ENCODE measurements at places on chromosomes 6 and 20.
A peak's percentile ranks its signal among the peaks of the same experiment; 100 is the strongest.

- DNase-seq = peak; percentile 90
These were observed 260.0 kb downstream of the C6orf118 start for GRCh38 chr6:165049362-165049761.

DNA sequence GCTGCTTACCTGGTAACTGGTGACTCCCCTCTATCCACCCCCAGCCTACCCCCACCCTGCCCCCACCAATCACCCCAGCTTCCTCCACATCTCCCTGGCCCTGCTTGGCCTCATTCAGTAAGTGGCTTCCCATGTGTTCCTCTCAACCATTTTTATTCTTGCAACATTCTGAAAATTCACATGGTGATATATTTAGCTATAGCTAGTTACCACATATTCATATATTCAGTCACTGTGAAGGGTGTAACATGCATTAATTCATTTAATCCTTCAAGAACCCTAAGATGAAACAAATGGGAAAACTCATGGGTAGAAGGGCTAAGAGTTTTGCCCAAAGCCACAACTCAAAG, 95.4 kb upstream of the CEP85L start:
- DNase-seq = no peak

DNA sequence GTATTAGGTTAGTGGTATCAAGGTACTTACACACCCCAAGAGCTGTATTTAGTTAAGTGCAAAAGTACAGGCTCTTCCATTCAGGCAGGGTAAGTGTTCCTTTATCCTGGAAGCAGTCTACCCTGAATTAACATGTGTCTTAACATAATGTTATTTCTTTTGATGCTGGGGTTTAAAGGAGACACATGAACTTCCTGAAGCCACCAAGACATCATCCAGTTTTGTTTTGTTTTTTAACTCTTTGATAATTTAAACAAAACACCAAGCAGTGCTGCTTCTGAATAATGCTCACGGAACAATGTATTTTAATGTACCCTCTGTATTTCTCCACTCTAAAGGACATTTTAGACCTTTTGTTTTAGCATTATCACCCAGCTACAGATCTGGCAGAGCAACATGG, 50.5 kb upstream of the PLCB4 start:
- no peak for DNase-seq

GRCh38 chr6:33061987-33062386, 11.5 kb downstream of the HLA-DPA1 start:
- no peak for DNase-seq

GRCh38 chr6:142676027-142676443, 268.9 kb downstream of the HIVEP2 start:
- no peak for DNase-seq

GRCh38 chr6:128892079-128892478, 9.1 kb downstream of the LAMA2 start:
- no peak for DNase-seq

- no peak for DNase-seq
These were observed 33.0 kb downstream of the FRMD1 start for GRCh38 chr6:168045706-168046620.

DNA sequence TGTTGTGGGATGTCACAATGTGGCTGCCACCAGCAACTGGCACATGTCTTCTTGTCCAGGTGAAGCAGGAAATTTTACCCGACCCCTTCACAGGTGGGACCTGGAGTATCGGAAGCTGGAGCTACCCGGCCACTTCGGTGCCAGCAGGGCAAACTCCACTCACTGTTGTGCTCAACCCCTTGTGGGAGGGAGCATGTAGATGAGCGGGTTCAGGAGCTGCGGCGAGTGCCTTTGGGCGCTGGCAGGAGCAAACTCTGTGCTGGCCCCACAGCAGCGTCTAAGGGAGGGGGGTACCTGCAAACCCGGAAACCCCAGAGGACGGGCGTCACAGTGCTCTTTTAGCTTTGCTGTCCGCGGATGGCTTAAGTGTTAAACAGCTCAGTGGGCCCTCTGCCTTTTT, 20.7 kb upstream of the SULF2 start:
- DNase-seq = no peak

DNA sequence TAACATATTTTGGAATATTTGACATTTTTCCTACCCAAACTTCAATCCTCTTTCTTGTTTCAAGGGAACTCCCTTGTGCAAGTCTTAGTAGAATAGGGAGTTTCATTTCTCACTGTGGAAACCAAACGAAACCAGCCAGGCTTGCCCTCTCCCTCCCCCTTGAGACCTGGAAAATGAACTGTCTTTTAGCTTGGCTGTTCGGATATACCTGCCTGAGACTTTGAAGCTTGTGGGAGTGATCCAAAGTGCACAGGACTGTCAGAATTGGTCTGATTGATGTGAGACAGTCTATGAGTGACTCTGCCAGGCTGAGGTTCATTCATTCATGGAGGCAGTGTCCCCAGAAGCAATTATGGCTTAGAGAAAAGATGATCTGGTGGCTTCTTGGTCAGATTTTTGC, 388.1 kb downstream of the EPM2A start:
- no peak for DNase-seq

- DNase-seq = no peak
These were observed 6.1 kb upstream of the DEF6 start for GRCh38 chr6:35291491-35291890.

DNA sequence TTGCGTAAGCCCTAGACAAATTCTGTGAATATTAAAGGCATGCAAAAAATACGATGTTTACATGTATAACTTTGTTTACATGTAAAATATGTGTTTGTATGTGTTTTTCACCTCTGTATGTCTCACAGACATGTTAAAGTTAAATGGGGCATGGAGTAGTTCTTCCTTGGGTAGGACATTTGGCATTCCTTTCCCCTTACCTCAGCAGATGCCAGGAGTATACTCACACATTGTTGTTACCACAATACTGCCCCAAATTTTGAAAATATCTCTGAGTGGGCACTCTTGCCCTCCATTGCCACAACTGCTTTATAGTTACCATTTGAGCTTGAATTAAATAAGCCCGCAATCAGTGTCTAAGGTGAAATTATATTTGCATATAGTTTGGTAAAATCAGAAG, 147.5 kb downstream of the MYO6 start:
- no peak for DNase-seq

- DNase-seq = no peak
These were observed 32.8 kb downstream of the FAM83B start for GRCh38 chr6:54879188-54879985.

- DNase-seq = no peak
These were observed 776 bp downstream of the PPIL1 start for GRCh38 chr6:36873612-36874442.

- no peak for DNase-seq
These were observed 26.3 kb upstream of the DNAAF9 start for GRCh38 chr20:3433744-3434143.

GRCh38 chr6:149939356-149939648, 2.5 kb upstream of the ULBP2 start:
- DNase-seq = no peak

DNA sequence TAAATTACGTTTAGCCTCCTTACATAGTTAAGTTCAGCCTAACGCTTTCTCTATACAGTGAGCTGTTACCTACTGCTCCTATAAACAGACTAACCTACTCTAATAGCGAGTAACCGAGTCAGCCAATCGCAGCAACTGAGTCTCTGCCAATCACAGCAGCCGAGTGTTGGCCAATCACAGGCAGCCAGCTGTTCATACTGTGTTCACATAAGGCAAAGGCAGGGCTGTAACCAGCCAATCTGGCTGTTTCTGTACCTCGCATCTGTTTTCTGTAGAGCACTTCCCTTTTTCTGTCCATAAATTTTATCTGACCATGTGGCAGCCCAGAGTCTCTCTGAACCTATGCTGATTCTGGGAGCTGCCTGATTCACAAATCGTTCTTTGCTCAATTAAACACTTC, 263.9 kb upstream of the JARID2 start:
- DNase-seq = no peak

GRCh38 chr6:122265755-122266154, 133.7 kb upstream of the HSF2 start:
- DNase-seq = no peak

DNA sequence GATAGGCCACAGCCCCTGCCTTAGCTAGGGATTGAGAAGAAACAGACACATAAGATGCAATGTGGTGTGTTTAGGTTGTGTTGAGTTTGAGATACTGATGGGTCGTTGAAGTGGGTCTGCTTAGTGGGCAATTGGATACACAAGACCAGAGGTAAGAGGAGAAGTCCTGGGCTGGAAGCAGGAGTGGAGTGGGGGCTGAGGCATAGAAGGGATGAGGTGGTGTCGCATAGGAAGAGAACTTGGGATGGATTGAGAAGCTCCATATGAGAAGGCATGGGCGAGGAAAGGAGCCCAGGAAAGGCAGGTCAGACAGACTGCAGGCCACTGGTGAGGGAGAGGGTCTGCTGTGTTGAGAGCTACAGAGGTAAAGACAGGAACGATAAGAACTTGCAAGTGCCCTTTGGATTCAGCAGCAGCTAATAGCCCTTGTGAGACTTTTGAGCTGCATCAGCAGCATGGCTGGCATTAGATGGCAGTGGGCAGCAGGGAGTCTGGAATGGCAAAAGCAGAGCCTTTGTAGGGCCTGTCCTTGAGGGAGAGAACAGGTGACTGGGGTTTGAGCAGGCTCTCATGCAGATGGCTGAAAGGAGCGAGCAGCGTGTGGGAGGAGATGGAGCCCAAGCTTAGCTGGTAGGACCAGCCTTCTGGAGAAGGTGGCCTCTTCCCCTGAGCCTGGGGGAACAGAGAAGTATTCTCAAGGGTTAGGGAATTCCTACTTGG, 33.2 kb downstream of the PLCG1 start:
- no peak for DNase-seq

DNA sequence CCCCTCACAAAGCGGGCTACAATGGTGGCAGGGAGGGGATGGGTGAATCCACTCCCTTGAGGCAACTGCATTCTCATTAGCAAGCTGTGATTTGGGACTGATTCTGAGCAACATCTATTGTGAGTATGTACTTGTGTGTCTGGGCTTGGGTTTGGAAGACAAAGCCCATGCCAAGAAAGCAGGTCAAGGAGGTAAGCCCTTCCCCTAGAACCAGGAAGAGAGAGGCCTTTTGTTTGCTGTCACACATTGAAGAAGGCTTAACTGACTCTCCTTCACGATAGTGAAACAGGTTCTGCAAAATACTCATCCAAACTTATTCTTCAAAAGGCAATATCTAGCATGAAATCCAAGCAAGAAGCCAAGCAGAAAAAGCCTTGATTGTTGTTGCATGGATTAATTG, 403.1 kb upstream of the ID4 start:
- DNase-seq = no peak

DNA sequence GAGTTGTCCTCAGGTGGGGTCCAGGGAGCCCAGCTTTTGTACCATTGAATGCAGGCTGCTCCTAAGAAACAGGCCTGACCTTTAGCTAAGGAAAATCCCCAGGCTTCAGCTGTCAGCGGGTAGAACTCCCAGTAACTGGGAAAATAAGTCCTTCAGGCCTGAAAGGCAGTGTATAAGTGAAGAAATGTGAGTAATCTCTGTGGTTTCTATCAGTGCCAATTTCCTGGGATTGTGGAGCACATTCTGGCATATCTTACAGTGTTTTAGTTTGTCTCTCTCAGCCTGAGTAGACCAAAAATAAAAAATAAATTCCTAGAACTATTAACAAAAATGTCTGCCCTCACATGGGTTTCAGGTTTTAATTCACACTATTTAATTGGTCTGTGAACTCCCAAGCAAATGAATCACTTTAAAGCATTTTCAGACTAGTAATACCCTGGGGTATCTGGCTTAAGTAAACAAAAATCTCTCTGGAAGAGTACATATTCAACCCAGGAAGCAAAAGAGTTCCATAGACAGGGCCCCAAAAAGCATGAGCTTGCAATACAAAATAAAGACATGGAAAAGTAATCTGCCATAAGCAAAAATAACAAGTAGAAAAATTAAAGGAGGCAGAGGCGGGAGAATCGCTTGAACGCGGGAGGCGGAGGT, 566.2 kb upstream of the NOX3 start:
- no peak for DNase-seq

- no peak for DNase-seq
These were observed 194.4 kb upstream of the CST7 start for GRCh38 chr20:24754691-24755090.

DNA sequence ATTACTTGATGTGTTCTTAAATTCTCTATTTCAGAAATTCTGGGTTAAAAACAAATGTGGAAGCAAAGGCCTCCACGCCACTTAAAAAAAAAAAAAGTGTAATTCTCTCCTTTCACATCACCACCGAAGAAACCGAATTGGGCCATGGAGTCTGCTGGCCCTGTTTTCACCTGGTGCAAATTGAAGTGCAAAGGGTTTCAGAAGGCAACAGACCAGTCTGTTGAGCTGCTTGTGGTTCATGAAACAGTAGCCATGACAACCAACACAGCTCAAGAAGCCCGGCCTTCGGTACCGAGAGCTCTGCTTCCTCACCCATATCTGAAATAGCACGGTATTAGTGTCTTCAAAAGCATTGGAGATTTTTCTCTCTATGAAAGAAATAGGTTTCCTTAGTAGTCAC, 63.1 kb downstream of the GMPR start:
- DNase-seq = no peak

GRCh38 chr20:63072231-63072791, 65.5 kb upstream of the BHLHE23 start:
- DNase-seq = no peak

DNA sequence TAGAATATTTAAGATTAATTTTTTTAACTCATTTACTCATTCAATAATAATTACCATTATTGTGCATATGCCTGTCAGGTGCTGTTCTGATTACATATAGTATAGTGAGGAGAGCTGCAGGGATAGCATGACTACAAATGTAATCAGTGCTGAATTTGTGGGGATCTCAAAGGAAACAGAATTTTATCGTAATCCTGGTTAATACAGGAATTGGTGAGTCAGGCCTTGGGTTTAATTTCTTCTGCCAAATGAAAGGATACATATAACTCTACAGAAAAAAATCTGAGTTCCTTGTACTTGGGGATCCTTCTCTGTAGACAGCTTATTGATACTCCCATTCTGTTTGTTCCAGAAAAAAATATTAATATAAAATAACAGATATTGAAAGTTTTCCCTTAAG, 297.2 kb downstream of the GJA1 start:
- no peak for DNase-seq

GRCh38 chr6:141467881-141468280, 664.8 kb upstream of the GJE1 start:
- no peak for DNase-seq

- no peak for DNase-seq
These were observed 116.7 kb upstream of the FRMD1 start for GRCh38 chr6:168195712-168196111.

GRCh38 chr20:13478366-13478765, 160.4 kb downstream of the TASP1 start:
- DNase-seq = no peak

DNA sequence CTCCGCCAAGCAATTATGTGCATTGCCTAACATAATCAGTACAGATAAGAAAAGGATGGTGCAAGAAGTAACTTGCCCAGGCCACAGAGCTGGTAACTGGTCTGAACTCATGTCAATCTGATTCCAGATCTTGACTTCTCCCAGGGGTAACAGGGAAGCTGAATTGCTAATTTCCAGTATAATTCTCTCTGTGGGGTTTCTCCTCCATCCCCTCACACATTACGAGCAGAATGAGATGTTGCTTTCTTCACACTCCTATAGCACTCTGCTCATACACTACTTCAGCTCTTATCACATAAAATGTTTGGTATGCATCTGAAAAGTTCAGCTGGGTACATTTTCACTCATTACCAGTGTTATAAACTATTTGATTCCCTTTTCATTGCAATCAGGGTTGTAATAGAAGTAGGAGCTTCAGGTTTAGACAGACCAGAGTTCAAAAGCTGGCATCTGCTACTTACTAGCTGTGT, 24.0 kb upstream of the LRRC1 start:
- no peak for DNase-seq

Data from H1 (cell line).